ENCODE measurements at places on chromosomes 11 and 22.

DNA sequence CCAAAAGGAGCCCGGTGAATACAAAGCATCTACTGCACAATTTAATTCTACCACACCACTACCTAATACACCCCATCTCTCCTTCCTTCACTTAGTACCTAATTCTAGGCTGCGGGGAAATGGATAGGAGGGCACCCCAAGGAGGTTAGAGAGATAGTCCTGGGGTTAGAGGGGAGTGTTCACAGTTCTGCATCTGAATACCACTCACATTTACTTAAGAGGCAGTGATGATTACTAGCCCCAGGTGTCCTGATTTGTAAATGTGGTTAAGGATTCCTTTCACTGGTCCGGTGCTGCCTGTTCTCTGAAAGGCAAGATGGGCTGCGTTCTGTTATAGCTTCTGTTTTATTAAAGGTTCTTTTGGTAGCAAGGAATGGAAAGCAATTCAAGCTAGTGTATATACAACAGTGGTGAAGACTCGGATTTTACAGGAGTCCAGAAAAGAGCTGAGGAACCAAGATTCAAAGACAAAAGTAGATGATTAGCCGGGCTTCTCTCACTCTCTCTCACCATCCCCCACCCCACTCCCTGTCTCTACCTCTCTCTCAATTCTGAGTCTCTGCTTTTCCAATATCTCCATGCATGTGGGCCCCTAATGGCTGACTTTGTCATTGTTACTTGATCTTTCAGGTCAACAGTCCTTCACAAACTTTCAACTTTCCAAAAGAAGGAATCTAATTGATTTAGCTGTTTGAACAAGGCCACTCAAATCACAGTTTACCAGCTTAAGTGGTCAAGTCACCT is 8.7 kb upstream of the KCNA4 start:
- DNase-seq, result no peak

- DNase-seq, result no peak
Observed at GRCh38 chr11:94739331-94739730, 28.8 kb upstream of the AMOTL1 start.

- DNase-seq, result peak; percentile 36
Observed at GRCh38 chr22:45009606-45010531, at the start of gene PHF21B. Gene PHF21B (minus strand): TSS chr22:45010005. CDS start chr22:45009549, 456 bp downstream.

DNA sequence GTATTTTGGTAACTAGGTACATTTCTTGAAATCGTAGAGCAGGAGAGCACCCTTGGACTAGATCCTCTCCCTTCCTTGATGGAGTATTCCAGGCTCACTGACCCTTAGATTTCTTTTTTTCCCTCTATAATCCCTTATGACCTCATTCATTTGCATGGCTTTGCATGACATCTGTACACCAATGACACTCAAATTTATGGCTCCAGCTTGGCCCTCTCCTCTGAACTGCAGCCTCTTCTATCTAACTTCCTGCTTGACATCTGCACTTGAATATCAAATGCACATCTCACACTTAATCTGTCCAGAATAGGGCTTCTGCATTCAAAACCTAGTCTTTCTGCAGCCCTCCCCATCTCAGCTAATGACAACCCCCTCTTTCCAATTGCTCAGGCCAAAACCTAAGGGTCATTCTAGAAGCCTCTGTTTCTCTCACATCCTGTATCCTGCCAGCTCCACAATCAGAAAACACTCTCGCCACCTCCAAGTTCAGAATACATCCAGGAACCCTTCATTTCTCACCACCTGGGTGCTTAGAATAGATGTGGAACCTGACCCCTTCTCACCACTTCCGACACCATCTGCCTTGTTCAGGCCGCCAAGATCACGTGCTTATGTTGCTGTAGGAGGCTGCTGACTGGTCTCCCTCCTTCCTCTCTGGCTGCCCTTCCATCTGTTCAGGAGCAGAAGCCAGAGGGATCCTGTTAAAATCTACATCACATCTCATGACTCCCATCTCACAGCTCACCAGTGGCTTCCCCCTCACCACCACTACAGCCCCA is 138.9 kb upstream of the MTNR1B start:
- no peak for DNase-seq

- no peak for DNase-seq
Observed at GRCh38 chr11:64564947-64565889, 25.8 kb upstream of the SLC22A12 start.

GRCh38 chr11:25159341-25159740 is 662.5 kb downstream of the LUZP2 start:
- no peak for DNase-seq

DNA sequence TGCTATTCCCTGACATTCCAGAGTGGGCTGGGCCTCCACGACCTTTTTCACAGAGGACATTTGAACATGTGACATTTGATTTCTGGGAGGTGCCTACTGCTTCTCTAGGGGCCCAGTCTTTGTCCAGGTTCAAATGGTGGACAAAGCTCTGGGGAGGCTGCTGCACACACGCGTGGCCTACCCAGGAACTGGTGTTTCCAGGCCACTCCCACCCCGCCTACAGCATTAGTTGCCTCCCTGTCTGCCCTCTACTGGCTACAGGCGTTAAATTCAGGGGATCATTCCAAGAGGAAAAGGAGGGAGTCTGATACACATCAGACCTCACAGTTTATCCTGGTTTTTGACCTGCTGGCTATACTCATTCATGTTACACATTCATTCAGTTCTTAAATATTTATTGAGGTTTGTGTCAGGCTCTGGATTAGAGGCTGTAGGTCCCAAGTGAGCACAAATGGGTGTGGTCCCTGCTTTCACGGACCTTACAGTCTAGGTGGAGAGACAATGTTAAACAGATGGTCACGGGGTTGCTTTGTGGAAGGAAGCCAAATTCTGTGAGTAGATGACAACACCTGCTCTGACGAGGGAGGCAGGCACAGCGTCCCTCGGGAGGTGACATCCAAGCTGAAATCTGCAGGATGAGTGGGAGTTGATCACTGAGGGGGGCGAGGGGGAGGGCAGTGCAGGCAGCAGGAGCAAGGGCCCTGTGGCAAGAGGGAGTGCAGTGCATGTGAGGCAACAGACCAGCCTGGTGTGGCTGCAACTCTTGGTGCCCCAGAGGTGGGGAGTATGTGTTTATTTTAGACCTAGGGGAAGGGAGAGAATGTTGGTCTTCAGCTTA is 11.8 kb downstream of the TUB start:
- DNase-seq, result no peak

- DNase-seq, result no peak
Observed at GRCh38 chr22:21688706-21689381, 23.0 kb downstream of the PPIL2 start.

- peak; percentile 3 for DNase-seq
Observed at GRCh38 chr11:69888483-69889181, 69.4 kb upstream of the FGF3 start.

GRCh38 chr22:18028817-18029527 is 4.6 kb upstream of the MICAL3 start:
- no peak for DNase-seq

DNA sequence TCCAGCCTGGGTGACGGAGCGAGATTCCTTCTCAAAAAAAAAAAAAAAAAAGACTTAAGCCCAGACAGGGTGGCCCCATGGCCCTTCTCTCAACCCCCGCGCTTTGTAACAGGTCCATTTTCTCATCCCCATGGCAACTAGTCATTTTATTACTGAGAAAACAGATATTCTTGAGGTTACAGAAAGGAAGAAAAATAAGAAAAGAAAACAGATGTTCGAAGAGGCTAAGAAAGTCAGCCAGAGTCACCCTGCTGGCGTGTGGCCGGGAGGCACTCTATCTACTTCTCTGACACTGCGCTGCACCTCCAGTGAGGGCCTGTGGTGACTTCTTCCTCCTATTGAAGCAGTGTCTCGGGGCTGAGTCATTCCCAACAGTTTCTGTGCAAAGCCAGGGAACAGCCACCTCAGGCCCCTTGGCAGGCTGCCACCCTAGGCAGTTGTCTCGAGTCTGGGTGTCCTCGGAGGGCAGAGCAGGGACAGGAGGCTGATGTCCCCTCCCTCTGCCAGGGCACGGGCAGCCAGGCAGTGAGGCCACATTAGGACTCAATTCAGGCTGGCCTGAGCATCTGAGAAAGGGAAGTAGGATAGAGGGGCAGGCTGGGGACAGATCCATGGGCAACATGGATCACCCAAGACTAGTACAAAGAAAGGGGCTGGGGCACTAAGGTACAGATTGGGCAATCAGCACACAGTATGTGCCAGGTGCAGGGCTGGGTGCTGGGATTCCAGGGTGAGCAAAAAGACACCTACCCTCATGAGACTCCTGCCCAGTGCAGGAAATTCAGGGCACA is 16.4 kb upstream of the SYVN1 start:
- DNase-seq, result peak; percentile 40

DNA sequence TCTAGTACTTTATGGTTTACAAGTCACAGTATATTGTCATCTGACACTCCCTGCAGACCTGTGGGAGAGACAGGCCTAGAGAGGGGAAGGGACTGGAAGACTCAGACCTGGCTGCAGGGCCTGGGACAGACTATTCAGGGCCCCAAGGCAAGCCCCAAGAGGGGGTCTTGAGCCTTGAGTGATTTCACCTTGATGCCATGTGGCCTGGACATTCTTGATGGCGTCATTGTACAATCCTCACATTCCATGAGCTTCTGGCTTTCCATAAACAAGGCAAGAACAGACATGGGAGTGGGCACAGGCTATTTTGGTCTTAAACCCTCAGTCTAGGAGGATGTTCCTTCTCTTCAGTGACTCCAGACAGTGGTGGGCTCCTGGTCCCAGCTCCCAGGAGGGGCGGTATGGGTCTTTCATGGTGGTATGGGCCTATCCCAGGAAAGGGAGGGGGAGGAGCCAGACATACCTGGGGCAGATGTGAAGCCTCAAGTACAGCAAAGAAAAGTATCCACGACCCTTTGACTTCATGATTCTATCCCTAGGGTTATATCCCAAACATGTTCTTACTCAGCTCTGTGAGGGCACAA is 1.8 kb upstream of the TBC1D10A start:
- no peak for DNase-seq

- no peak for DNase-seq
Observed at GRCh38 chr22:38653741-38654140, 2.5 kb downstream of the FAM227A start.

DNA sequence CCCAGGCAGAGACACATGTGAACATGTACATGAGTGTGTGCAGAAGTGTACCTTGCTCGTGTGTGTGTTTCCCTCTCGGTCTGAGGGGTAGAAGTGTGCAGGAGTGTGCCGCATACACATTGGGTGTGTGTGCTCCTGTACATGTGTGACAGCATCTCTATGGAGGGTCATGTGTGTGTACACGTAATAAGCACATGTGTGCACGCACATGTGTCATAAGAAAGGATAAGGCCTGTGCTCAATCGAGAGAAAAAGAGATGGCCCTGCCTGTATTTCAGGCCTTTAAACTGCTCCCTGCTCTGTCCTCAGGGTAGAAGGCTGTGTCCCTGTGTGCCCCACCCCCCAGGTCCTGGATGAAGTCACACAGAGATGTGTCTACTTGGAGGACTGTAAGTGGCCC is 61.8 kb downstream of the OTOG start:
- DNase-seq, result no peak

DNA sequence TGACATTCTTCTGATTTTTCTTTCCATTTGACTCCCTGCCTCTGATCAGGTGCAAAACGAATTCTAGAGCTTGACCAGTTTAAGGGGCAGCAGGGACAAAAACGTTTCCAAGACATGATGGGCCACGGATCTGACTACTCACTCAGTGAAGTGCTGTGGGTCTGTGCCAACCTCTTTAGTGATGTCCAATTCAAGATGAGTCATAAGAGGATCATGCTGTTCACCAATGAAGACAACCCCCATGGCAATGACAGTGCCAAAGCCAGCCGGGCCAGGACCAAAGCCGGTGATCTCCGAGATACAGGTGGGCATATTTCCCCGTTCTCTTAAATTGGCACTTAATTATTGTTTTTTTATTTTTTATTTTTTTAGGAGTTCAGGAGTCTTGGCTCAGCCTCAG is 15.4 kb downstream of the XRCC6 start:
- no peak for DNase-seq

DNA sequence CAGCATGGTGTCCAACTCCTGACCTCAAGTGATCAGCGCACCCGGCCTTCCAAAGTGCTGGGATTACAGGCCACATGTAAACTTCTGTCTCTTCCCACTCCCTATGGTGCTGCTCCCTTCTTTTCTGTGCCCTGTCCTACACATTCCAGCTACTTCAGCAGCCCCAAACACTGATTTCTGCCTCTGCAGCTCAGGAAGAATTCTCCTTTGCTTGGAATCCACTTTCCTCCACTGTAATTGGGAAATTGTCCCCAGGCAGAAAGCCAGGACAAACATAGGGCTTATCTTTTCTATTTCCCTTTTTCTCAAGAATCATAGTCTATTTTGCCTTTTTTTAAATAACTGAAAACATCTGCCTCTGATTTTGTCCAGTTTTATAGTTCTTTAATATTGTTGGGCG is 21.3 kb upstream of the DRG1 start:
- no peak for DNase-seq

DNA sequence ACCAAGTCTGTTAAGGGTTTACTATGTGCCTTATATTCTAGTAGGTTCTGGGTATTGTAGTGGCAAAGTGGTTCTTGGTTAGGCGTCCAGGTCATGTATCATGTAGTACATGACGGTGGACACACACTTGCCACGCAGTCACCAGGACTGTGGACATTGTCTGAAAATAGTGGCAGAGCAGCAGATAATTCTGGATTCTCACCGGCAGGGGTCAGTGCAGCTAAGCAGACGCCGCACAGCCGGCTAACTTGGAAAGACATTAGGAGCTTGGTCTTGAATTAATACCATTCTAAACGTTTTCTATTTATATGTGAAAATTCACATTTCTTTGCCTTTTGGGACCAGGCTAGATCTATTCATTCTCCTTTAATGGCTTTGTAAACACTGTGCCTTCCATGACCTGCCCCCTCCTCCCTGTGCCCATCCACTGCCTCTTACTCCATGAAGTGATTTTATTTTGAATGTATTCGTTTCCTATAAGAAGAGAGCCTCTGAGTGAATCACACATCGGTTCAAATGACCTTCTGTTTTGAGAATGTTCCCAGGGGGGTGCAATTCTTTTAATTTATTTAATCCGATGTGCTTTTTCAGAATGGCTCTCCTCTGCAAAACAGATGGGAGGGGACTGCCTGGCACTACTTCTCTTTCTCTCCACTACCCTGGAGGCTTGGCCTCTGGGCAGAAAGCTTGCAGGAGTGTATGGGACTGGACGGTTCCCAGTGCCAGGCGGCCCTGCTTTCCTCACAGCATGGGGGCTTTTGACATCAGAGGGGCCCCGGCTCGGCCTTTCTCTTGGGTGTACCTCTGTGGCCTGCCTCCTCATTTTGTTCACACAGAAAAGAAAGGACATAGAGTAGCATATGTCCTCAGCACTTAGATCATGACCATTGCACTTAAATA is 378.0 kb downstream of the NTM start:
- DNase-seq, result no peak

- no peak for DNase-seq
Observed at GRCh38 chr11:13238879-13239514, 38.6 kb upstream of the BMAL1 start.

GRCh38 chr11:32428665-32429303 is 6.6 kb downstream of the WT1 start:
- DNase-seq, result no peak
